NCI-H2029 (cell line): ENCODE measurements at places on chromosomes 16 and 17.

- no peak for DNase-seq
These were observed 164.3 kb downstream of the CDK5R1 start for GRCh38 chr17:32651084-32651483.

DNA sequence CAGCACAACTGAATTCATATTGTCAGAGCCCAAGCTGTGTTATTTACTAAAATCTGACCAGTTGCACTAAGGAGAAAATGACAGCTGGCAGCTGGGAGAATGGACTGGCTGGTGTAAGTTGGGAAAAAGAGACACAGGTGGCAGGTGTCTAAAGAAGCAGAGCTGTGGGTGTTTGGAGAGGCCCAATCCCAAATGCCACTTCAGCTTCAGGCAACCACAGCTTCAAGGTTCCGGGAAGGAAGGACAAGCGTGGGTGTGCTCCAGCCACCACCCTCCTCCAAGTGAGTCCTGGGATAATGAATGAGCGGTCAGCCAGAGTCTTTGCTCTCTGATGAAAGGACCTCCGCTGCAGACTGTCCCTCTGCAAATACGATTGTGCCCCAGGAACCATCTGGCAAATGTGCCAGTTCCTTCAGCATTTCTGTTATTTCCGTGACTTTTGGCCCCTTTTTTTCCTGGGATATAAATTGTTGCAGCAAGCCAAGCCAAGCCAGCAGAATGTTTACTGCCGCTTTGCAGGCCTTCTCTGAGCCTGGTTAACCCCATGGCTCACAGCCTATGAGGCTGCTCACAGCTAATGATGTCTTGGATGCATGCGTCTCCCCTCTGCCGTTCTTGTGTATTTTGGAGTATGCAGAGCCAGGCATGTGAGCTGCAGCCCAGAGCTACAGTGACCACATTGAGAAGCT is 9.5 kb upstream of the RHBDL3 start:
- no peak for DNase-seq

DNA sequence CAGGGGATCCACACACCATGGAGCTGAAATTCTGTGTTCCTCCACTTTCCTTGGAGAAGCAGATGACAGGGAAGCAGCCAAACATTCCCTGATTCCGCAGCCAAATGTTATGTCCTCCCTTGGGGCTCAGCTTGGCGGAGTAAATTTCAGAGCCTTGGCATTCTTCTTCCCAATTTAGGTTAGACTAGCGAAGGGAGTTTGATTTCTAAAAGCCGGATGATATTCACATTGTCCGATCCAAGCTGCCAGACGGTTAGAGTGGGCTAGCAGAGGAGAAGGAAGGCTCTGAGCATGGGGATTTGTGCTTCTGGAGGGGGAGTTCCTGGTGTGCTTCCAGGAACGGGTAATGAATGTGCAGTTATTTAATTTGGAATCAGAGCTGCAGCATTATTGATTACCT is 380.4 kb upstream of the EEF2KMT start:
- DNase-seq = no peak

DNA sequence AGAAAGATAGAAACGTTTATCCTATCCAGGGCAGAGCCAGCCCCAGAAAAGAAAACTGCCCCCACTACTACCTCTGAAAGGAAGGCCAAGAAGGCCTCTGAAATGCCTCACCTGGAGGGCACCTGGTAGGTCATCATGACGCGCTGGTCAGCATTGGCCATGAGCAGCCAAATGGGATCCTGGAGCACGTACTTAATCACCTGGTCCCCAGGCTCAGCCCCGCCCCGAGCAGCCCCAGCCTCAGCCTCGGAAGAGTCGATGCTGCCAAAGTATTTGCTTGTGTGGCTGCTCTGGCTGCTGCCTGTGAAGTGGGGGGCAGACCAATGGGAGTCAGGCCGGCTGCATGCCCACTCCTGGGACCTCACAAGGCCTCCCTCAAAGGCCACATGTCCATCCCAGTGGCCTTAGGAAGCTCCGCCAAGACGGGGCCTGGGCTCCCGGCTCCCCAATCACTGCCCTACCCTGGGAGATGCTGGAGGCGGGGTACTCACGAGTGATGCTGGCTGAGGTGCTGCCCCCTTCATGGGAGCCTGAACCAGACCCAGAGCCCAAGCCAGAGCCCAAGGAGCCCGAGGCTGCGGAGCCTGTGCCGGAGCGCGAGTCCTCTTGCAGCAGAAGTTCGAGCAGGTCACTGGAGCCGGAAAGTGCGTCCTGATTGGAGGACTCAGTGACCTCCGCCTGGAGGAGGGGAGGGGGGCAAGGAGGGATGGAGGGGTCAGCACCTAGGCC is 9.9 kb downstream of the PER1 start:
- DNase-seq = no peak

DNA sequence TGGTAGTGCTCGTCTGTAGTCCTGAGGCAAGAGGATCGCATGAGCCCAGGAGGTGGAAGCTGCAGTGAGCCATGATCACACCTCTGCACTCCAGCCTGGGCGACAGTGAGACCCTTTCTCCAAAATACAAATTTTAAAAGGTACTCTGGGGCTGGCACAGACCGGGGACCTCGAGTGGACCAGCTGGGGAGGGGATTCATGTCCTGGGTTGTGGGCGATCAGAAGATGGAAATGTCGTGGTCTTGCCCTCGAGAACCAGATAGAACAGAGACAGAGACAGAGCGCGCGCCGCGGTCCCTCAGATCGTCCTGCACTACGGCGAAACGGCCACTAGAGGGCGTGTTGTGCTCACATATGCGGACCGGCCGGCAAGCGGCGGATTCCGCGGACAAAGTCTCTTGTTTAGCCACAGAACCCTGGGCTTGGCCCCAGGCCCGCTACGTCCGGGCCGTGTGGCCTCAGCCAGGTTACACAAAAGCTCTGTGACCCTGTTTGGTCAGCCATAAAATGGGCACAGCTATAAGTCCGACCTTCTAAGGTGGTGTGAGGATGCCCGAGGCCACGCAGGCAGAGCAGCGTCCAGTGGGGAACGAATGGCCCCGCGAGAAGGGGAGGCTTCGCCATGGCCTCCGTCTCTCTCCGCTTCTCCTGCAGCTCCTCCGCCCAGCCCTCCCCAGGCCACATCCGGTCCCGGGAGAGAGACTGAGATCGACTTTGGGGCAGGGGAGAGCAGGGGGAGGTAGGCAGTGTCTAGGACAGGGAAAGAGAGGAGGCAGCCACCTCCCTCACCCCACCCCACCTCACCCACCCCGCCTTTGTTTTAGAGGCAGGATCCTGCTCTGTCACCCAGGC is 14.6 kb upstream of the SBK1 start:
- DNase-seq = peak; percentile 51

- no peak for DNase-seq
These were observed at the start of gene ITGAX for GRCh38 chr16:31354394-31355291. Gene ITGAX, plus strand, starts transcription at chr16:31355176. Its CDS starts 79 bp downstream, at chr16:31355255.

- no peak for DNase-seq
These were observed 983.9 kb upstream of the EEF2KMT start for GRCh38 chr16:6081320-6081976.

- DNase-seq = no peak
These were observed 236.0 kb upstream of the IRX3 start for GRCh38 chr16:54522584-54522983.

DNA sequence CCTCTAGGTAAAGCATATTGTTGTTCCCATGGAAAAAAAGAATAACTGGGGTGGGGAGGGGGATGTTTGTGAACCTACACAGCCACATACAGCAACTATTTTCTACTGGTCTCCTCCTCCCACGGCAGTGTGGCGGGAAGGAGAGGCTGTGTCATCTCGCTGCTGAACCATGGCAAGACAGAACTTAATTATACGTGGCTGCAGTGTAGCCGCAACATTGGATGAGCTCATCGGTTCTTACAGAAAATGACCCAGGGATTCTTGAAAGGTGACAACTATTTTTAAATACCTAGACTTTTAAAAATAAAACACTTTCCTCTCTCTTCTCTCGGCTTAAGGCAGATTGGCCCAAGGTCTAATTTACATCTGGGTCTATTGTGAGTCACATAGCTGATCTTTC is 19.8 kb upstream of the TEKT3 start:
- DNase-seq = no peak

GRCh38 chr17:43418441-43419374 is 19.9 kb downstream of the ARL4D start:
- DNase-seq = no peak

GRCh38 chr17:47850692-47851573 is at the start of gene SP6:
Gene SP6, minus strand, starts transcription at chr17:47851163. Its CDS starts 2,734 bp downstream, at chr17:47848429.
- DNase-seq = peak; percentile 41

GRCh38 chr17:80397034-80397387 is 18.0 kb upstream of the ENDOV start:
- no peak for DNase-seq

DNA sequence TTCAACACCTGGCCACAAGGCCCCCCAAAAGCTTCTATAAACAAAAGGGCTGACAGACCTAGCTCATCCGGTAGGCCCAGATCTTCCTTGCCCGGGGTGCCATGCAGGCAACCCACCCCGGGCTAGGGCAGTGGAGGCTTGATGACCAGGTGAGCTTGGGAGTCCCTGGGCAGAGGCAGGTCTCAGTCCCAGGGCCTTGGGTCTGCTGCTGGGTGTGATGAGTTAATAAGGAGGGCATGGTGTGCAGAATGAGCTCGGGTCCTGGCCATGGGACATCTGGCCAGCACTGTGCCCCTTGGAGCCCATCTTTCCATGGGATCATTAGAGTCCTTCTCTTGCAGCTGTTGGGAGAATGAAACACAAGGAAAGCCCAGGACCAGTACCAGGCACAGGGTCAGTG is 20.2 kb upstream of the MPRIP start:
- no peak for DNase-seq

GRCh38 chr16:2206420-2206779 is 1.1 kb downstream of the MLST8 start:
- no peak for DNase-seq

DNA sequence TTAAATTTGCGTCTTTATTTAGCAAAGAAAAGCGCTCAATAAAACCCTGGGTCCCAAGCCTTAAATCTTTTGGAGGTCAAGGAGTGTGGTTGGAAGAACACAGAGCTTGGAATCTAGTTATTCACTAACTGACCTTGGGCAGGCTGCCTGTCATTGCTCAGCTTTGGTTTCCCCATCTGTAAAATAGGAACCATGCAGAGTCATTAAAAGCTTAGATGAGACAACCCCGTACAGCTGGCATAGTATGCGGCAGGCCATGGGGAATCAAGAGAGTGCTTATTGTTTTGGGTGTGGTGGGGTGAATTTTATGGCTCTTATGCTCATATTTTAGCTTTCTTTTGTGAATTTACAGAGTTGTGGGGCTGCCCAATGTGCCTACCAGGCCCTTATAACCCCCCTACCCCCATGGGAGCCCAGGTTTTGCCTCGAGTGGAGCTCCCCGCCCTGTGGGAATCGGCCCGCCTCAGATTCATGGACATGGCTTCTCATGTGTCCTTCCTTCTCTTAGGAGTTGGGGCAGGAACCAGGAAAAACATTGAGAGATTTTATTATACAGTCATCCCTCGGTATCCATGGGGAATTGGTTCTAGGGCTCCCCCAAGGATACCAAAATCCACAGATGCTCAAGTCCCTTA is 113.5 kb downstream of the CLEC16A start:
- DNase-seq = no peak

- no peak for DNase-seq
These were observed 16.3 kb downstream of the NACA2 start for GRCh38 chr17:61574542-61575351.

DNA sequence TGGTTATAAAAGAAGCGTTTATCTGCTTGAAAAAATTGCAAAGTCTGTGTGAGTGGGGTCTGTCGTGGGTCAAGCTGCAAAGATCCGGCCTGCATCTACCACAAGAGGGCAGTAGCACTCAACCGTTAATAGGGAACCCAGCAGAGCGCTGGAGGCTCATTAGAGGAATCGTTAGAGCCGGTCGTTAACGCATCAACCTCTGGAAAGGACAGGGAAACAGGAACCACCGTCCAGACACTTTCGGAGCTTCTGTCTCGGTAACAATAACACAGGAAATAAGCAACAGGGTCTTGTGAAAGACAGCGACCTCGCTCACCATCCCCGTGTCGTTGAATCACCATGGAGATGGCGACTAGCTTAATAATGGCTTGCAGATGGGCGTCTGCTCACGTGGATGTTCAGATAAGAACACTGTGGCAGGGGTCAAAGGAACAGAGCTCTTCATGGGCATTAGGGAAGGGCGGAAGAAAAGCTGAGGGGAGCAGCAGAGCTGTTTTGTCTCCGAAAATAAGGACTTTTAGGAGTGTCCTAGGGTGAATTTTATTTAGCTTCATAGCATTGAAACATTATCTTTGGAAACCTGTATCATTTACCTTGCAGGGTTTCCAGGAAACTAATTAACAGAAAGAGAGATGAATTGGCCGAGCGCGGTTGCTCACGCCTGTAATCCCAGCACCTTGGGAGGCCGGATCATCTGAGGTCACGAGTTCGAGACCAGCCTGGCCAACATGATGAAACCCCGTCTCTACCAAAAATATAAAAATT is 11.9 kb upstream of the NSRP1 start:
- DNase-seq = peak; percentile 76

DNA sequence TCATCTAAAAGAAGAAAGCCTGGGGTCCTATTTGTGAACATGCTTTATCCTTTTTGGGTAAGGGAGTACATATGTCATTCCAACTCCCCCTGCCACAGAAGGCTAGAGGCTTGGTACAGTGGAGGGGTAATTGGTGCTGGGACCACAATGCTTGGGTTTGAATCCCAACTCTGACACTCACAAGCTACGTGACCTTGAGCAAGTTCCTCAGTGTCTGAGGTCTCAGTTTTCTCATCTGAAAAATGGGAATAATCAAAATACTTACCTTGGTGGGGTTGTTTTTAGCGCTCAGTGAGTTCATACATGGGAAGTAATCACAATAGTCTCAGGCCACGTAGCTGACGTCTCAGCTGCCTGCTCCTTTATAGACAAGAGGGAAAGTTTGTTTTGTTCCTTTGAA is 150.8 kb downstream of the CPPED1 start:
- DNase-seq = no peak
